ENCODE measurements at places on chromosomes 2 and 18.

DNA sequence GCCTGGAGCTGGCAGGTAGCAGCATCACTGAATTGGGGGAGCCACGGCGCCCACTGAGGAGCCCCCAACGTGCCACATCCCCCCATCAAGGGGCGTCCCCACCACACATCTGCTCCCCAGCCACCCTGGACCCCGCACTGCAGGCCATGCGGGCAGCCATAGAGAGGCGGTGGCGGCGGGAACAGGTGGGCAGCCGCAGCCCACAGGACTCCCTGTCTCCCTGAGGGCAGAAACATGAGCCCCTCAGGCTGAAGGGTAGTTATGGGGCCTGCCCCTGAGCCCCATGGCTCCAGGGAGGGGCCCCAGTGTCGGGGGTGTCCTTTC, 26.6 kb downstream of the CROCC2 start:
- no peak for DNase-seq

DNA sequence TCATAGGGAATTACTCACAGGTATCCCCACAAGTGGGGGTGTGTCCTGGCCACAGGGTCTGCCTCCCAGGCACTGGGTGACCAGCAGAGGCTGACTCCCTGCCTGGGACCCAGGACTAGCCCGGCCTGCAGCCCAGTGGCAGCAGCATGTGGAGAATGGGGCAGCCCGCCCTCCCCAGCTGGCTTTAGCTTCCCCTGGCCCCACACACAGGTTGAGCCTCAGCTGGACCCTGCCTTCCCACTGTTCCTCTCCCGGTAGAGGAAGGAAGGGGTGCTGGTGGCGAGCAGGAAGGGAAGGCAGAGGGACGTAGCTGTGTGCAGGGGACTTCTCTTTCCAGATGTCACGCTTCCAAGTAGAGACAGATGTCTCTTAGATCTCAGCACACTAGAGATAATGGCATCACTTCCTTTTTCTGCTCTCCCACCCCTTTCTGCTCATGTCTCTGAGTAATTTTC, 51.4 kb downstream of the EMILIN2 start:
- no peak for DNase-seq

- DNase-seq, result peak; percentile 96
Observed at GRCh38 chr2:165469417-165469816, at the start of gene CSRNP3. Gene CSRNP3, plus strand, starts transcription at chr2:165469698. Its CDS starts 125,368 bp downstream, at chr2:165595066.

GRCh38 chr18:54163453-54163852, 61.0 kb downstream of the MBD2 start:
- DNase-seq, result no peak

DNA sequence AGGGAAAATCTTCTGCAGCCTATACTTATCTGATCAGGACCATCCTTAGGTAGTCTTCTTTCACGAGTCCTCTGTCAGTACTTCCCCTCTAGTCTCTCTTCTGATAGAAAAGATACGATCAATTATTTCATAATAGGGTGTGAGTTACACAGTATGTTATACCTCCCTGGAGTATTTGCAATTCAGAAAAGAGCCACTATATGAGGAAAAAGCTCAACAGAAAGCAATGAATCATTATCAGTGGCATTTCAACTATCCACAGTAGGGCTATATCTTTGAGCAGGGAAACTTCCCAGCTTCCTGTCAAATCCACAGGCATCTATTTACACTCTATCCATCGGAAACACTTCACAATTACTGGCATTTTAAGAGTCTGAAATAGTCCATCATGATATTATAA, 105.3 kb upstream of the ACVR2A start:
- no peak for DNase-seq

- DNase-seq, result no peak
Observed at GRCh38 chr2:100294162-100294497, 28.2 kb downstream of the LONRF2 start.

GRCh38 chr18:49976795-49977560, 163.6 kb upstream of the ACAA2 start:
- no peak for DNase-seq

DNA sequence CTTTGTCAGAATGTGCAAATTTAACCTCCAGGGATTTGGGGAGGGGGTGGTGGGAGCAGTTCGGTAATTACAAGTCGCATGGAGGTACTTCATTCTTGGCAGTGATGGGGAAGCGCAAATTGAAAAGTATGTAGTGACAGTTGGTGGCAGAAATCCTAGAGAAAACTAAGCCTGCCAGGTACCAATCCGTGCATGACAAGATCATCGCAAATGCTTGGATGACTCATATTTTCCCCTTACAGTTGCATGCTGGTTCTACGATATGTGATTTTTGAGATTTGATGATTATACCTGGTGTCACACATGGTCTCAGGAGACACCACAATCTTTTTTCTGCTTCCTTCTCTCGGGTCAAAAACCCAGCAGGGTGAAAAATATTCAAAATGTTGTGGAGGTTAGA, 479.7 kb upstream of the ID2 start:
- DNase-seq, result no peak

DNA sequence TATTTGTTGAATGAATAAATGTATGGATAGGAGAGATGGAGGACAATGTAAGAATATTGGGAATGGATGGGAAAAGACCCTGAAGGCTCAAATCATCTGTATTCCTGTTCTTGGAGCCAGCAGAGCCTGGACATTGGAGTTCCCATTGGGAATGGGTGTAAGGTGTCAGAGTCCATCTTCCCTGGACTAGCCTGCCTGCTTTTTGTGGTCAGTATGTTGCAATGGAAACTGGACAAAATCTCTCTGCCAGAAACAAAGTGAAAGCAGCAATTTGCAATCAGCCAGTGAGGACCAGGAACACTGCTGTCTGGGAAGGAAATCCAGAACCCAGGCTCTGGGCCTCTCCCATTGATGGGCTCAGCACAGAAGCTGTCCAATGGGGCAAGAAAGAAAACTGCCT, 83.5 kb upstream of the SKOR2 start:
- no peak for DNase-seq

DNA sequence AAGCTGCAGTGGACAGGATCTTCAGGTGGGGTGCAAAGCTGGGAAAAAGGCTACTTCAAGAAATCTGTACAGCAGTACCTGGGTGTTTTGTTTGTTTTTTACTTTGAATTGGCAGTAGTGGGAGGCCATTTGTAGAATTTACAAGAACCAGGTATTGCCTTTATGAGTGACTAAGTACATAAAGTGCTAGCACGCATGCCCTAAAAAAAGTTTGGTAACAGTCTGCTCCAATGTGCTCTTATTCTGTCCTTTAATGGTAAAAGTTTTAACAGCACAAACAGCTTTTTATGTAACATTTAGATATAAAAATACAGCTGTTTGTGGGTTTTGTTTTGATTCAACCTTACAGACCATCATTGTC, 17.2 kb downstream of the REV1 start:
- DNase-seq, result no peak

DNA sequence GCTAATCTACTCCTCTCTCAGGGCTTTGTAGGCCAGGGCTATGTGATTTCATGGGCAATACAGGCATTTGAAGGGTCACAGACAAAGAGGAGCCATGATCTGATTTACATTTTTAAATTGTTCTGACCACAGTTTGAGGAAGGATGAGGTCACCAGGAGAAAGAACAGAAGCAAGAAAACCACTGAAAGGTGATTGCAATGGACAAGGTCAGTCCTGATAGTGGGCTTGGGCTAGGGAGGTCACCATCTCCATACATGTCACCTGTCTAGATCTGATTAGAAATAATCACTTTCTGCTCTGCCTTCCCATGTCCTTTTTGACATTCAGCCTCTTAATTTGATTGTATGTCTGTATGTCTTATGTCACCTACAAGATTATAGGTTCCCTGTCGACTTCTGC, 248.9 kb upstream of the CWC22 start:
- DNase-seq, result no peak

GRCh38 chr2:151051574-151052220, 210.0 kb downstream of the RBM43 start:
- peak; percentile 9 for DNase-seq
